ENCODE measurements at places on chromosomes 1 and 21.
A peak's percentile ranks its signal among the peaks of the same experiment; 100 is the strongest.

- no peak for DNase-seq
These were observed 318.2 kb downstream of the NEGR1 start for GRCh38 chr1:71964188-71964587.

DNA sequence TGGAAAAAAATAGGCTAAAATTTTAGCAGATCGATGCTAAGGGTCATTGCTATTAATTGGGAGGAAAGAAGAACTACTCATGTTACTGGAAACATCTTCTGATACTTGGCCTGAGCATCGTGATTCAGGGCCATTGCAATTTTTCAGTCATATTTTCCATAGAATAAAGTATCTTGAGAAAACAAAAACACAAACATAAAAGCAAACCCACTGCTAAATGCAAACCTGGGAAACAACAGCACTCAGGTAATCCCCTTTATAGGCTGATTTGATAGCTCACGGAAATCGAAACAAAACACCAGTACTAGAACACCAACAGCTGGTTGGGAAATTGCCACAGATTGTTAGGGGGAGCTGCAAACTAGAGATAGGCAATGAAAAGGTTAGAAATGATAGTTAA, 172.9 kb upstream of the ESRRG start:
- DNase-seq: no peak

DNA sequence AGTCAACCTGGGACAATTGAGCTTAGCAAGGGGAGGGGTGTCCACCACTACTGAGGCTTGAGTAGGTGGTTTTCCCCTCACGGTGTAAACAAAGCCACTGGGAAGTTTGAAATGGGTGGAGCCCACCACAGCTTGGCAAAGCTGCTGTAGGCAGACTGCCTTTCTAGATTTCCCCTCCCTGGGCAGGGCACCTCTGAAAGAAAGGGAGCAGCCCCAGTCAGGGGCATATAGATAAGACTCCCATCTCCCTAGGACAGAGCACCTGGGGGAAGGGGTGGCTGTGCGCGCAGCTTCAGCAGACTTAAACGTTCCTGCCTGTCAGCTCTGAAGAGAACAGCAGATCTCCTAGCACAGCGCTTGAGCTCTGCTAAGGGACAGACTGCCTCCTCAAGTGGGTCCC, 758.4 kb downstream of the LTN1 start:
- no peak for DNase-seq

- DNase-seq: peak; percentile 61
These were observed 50.4 kb downstream of the PGBD5 start for GRCh38 chr1:230375780-230376179.

DNA sequence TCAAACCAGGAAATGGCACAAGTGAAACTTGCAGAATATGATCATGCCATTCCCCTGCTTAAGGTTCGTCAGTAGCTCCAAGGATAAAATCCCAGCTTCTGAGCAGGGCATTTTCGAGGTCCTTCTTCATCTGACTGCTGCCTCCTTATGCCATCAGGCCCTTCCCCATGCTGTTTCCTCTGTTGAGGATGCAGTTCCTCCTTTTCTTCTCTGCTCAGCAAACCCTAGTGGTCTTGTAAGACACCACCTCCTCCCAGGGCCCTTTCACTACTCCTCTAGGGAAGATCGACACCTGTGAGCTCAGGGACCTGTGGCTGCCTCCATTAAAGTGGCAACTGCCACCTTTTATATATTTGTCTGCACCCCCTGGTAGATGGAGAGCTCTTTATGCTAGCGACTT, 62.1 kb upstream of the JUN start:
- DNase-seq: no peak

- DNase-seq: no peak
These were observed 40.7 kb upstream of the BCAR3 start for GRCh38 chr1:93722081-93723031.

All from cerebellar cortex (tissue), 1 donor.